ENCODE measurements at places on chromosomes 13 and 19.

DNA sequence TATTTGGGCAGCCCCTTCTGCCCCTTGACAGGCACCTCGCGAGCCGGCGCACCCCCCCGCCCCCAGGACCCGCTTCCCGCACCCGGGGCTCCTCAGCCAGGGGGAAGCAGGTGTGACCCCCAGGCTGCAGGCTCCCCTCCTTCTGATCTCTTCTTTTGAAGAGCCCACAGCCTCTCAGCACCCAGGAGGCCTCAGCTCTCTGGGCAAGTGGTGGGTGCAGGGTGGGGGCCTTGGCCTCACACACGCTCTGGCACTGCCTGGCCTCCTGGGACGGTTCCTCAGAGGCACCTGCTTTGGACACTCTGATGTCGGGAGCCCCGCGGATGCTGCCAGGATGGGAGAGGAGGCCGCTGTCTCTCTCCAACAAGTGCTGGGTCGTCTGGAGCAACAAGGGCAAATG, 1.5 kb upstream of the C13orf46 start:
- no peak for DNase-seq

- peak; percentile 56 for DNase-seq
Observed at GRCh38 chr19:46713781-46714443, 3.0 kb downstream of the PRKD2 start.

- DNase-seq, result peak; percentile 91
Observed at GRCh38 chr19:51422053-51422448, 4.6 kb upstream of the SIGLEC10 start.

DNA sequence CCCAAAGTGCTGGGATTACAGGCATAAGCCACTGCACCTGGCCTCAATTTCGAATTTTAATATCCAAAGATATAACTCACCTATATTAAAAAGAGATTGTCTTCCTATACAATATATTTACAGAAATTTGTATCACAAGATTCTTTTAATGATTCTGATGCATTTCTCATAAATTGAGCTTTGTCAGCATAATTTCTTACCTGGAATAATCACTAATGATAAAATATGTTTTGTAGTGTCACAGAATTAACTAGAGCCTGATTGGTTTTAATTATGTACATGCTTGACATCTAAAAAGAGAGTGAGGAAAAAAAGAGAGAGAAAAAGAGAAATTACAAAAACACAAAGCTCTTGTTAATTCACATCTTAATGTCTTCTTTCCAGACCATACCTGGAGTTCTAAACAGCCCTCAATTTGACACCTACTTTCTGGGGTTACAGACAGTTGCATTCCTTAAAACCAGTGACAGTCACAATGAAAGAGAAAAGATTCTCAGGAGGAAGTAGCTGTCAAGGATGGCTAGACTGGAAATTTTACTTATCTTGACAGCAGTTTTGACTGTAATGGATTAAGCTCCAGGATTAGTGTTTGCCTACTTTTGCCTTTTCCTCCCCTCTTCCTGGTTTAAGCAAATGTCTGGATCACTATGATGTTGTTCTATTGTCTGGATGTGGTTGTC, 214.4 kb downstream of the SPRY2 start:
- DNase-seq, result no peak

- peak; percentile 39 for DNase-seq
Observed at GRCh38 chr19:55391191-55391670, 5.5 kb downstream of the RPL28 start.

DNA sequence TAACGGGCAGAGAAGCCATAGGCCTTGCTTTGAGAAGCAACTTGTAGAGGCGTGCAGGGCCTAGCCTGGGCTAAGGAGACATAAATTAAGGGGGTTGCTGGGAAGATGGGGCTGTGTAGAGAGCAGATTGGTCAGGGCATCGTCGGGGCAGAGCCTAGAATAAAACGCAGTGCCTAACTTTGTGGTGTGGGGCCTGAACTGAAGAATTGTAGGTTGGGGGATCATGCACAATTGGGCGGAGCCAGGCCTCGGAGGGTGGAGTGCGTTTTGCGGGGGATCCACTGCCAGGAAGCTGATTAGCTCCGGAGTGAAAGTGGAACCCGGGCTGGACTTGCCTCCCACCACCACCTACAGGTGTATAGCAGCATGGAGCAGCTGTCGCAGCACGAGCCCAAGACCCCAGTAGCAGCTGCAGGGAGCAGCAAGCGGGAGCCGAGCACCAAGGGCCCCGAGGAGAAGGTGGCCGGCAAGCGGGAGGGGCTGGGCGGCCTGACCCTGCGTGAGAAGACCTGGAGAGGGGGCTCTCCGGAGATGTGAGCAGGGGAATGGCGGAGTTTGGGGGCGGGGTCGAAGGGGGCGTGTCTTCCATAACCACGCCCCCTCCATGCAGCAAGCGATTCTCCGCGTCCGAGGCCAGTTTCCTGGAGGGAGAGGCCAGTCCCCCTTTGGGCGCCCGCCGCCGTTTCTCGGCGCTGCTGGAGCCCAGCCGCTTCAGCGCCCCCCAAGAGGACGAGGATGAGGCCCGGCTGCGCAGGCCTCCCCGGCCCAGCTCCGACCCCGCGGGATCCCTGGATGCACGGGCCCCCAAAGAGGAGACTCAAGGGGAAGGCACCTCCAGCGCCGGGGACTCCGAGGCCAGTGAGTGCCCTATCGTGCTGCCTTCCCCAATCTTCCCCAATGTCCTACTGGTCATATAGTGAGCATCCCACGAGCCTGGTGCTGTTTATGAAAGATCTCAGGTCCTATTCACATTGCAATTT, 13.8 kb downstream of the DNASE2 start:
- DNase-seq, result peak; percentile 82

Measured in erythroblast (primary cell).